Left forelimb (tissue), 1 donor: ENCODE measurements at places on chromosomes 2 and 18.

DNA sequence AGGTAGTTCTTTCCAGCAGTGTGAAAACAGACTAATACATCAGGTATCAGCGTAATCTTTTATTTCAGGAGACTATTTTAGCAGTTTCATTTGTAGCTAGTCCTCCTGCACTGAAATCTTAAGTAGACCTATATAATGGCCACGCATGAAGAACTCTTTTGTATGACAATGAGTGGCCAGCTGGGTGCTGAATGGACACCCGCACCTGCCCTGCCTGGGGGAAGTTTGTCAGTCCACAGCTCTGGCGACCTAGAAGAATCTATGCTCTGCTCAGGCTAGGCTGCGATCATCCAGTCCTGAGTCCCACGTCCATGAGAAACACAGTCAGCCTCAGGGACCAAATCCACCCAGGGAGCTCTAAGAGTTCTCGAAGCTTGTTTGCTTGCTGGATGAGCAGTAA lies 709.2 kb upstream of the ID2 start:
- DNase-seq, result no peak

- DNase-seq, result no peak
Measured at GRCh38 chr2:145114726-145115125, 594.8 kb upstream of the ZEB2 start.

DNA sequence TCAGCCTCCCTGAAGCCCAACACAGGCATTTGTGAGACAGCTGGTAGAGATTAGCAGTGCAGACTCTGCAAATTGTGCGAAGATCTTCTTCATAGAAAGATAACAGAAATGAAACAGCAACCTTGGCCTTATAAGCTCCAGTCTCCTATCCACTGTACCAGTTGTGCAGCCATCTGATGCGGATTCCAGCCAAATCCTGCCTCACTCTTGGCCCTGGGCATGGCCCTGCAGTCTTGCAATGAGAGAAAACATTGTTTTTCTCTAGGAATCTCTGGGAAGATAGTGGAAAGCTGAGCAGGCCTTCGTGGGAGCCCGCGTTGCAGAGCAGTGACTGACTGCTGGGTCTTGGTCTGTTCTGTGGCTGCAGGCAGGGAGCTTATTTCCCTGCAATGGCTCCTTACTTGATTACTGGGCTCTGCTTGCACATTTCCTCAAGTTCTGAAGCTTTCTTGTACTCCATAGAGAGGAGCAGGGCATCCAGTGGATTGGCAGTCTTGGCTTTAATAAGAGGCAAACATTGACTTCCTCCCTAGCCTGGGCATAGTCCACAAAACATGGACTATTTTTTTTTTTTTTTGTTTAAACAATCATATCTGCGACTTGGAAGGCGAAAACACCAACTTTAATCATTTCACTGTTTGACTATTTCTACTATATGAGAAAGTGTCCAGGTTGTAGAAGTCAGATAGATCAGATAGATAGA lies 193.0 kb downstream of the ACTR3 start:
- no peak for DNase-seq

GRCh38 chr2:208189810-208190503 lies at the start of gene C2orf80:
Gene C2orf80, minus strand, starts transcription at chr2:208190030. Its CDS starts 3,044 bp downstream, at chr2:208186986.
- no peak for DNase-seq

GRCh38 chr2:46821600-46821999 lies 94.0 kb downstream of the MCFD2 start:
- DNase-seq, result no peak

GRCh38 chr2:168064011-168064998 lies 183.1 kb downstream of the STK39 start:
- DNase-seq, result no peak

DNA sequence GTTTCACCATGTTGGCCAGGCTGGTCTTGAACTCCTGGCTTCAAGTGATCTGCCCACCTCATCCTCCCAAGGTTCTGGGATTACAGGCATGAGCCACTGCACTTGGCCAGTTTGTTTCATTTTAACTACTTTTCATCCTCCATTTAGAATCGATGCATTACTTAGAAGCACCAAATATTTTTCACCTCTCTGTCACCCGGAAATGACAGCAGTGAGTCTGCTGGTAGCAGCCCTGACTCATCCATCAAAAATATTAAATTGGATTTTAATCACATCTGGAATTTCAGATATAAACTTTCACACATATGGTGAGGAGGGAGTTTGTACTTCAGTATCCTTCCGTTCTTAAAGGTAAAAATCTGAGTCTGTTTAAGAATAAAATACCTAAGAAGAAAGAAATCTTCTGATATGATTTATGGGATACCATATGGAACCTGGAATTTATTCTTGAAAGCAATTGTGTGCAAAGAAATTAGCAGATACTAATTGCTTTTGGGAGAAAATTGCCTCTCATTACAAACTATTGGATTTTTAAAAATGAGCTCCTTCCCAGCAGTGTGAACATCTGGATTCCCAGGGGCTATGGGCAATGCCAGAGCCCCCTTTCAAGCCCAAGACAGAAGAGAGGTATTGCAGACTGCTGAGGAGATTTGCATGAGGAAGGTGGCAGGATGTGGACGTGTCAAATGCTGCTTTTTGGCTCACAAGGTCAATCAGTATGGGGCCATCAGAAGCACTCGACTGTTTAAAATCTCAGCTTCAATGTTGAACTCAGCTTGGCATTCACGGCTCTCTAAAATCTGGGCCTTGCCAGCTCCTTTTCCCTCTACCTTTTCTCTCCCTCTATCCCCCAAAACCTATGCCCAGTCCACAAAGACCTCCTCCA lies 279.5 kb upstream of the SIX2 start:
- DNase-seq, result no peak
